Stimulated activated CD8-positive, alpha-beta memory T cell treated with anti-CD3 and anti-CD28 coated beads, Interleukin-7, amount 100 ng/mL, for 1 hour (primary cell): ENCODE measurements at places on chromosomes 6 and 20.

DNA sequence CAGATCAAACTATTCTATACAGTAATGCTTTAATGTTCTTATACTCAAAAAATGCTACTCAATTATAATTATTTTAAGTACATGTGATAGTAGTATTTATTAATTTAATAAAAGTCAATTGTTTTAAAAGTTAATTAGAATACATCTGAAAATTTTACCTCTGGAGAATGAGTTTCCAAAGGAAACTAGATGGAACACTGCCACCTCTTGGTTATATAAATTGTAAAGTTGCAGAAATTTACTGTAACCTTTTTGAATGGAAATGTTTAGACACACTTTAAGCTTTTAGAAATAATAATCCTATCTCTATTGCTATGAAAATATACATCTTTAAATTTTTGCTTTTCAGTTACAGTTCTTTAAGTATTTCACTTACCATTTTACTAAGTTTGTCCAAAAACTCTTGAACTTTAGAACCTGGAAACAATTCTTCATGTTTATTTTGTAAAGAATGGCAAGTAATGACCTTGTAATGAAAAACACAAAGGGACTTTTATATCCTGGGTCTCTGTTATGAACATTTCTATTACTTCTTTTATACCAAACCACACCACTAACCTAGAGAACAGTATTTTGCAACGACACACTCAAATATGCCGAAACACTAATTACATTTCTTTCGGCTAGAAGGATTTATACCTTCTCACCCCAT, 10.9 kb upstream of the BMP5 start:
- no peak for DNase-seq

GRCh38 chr6:164303102-164303964, 888.8 kb downstream of the QKI start:
- DNase-seq, result no peak

GRCh38 chr20:19098806-19099578, 113.5 kb upstream of the SLC24A3 start:
- no peak for DNase-seq

DNA sequence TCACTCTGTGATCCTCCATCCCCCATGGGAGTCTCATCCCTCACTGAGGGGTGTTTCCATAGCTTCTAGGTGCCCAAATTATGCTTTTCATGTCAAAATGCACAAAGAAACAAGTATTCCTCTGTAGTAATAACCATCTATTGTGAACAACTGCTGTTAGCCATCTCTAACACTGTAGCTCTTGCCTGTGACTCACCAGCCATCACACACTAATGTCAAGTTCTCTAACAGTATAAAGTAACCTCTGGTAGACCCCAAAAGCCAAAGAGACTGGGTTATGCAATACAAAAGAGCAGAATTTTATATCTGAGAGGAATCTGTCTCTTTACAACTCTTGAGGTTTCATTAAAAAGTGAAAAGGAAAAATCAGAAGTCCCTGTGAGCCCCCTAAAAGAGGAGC, 25.4 kb upstream of the IYD start:
- no peak for DNase-seq

- DNase-seq, result no peak
These were observed 8.7 kb downstream of the TFAP2D start for GRCh38 chr6:50721978-50722377.

GRCh38 chr20:1555952-1556351, 1.6 kb downstream of the SIRPD start:
- no peak for DNase-seq

DNA sequence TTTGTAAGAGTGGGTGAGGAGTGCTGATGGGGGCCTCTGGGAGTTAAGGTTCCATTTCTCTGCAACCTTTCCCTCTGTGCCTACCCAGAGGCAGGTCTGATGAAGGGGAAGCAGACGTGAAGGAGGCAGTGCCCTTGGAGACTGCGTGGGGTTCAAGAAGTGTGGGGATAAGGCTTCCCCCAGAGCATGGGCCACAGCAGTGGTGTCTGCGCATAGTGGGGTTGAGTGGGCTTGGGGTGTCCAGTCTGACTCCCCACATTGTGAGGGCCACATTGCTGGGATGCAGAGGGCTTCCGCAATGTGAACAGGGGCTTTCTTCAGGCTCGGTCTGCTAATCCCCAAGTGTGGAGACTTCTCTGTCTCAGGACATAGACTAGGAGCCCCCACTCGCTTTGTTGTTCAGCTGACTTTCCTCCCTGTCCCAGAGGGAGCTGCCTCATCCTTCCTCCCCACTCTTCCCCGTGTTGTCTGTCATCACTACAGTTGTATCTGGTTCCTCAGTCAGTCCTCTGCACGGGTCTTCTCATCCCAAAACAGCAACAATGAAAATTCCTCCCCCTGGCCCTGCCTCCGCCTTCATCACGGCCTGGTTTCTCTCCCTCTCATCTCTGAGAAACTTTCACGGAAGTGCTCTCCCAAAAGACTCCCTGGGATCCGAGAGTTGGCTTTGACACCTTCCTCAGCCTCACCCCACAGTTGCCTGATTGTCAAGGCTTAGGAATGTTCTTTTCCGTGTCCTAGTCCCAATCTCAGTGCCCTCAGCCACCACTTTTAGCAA, 2.8 kb downstream of the EBF4 start:
- DNase-seq, result no peak

GRCh38 chr20:42587427-42587826, 602.3 kb downstream of the PTPRT start:
- no peak for DNase-seq

DNA sequence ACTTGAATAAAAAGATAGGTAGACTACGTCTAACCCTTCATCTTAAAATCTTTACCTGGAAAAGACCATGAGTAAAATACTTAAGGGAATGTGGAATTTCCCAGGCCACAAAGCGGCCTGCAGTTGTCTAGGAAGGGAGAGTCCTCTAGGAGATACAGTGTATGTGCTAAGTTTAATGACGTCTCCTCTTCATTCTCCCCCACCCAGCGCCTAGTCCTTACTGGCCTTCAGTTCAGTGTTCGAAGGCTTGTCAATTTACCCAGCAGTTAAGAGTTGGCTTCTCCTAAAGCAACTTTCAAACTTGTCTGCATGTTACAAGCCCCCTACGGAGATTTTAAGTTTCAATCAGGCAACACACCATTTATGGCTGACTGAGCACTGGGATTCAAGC, 35.2 kb downstream of the HFE start:
- DNase-seq, result no peak

DNA sequence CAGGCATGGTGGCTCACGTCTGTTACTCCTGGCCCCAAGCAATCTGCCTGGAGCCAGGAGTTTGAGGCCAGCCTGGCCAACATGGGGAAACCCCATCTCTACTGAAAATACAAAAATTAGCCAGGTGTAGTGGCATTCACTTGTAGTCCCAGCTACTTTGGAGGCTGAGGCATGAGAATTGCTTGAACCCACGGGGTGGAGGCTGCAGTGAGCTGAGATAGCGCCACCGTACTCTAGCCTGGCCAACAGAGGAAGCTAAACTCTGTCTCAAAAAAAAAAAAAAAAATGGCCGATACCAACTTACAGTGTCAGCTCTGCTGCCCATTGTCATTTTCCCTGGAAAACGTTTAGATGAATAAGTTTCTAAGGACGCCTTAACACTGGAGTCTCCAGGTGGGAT, 489.9 kb downstream of the TFAP2A start:
- no peak for DNase-seq

DNA sequence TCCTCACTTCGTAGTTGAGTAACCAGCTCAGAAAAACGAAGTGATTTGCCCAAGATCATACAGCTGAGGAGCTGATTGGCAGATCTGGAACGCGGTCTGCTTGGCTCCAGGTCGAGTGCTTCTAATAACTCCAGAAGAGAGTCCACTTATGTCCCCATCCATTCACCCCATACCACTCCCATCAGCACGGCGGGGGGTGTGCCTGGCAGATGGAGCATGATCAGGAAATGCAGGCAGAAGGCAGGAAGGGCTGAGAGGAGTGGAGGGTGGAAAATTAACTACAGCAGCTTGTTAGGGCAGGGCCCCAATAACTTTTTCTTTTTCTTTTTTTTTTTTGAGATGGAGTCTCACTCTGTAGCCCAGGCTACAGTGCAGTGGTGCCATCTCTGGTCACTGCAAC, 15.0 kb downstream of the FITM2 start:
- no peak for DNase-seq
